ENCODE measurements at places on chromosomes 3 and 15. TPM values are rescaled to one million over a fixed set of nuclear protein-coding genes. Genes with fewer than 3 reads are reported as not detected.

The FETUB gene
- not detected for polyA plus RNA-seq

The CACNA2D2 gene
- 1.7 TPM for polyA plus RNA-seq

The ATP13A5 gene
- polyA plus RNA-seq, result 0.05 TPM

The PRICKLE2 gene
- 2.2 TPM for polyA plus RNA-seq

The LAMB2 gene
- 195 TPM for polyA plus RNA-seq

The CLDN18 gene
- 5.6 TPM for polyA plus RNA-seq

The LMAN1L gene
- polyA plus RNA-seq, result not detected

The SYNPR gene
- polyA plus RNA-seq, result not detected

The AQR gene
- polyA plus RNA-seq, result 4.5 TPM

Measured in adipose tissue (tissue), 3 donors.